ENCODE measurements at places on chromosomes 7 and 10.
A peak's percentile ranks its signal among the peaks of the same experiment; 100 is the strongest.

- DNase-seq, result no peak
Observed at GRCh38 chr10:548238-548901, 141.1 kb downstream of the DIP2C start.

DNA sequence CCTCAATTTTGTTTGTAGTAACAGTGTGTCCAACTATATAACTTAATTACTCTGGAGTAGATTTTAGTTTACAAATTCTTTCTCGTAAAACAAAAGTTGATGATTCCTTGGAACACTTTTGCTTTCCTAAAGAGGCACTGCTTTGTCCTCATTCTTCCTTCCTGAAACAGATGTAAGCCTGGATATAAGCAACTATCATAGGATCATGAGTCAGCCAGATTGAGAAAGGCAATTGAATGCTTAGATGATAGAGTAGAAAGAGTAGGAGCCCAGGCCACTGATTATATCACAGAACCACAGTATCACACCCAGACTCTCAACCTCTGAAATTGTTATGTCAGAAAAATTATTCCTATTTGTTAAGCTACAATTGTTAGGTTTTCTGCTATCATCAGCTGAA, 69.9 kb downstream of the TMEM106B start:
- no peak for DNase-seq

- no peak for DNase-seq
Observed at GRCh38 chr7:109109558-109109957, 539.9 kb downstream of the DNAJB9 start.

- DNase-seq, result no peak
Observed at GRCh38 chr10:2681891-2682290, 385.5 kb upstream of the PFKP start.

DNA sequence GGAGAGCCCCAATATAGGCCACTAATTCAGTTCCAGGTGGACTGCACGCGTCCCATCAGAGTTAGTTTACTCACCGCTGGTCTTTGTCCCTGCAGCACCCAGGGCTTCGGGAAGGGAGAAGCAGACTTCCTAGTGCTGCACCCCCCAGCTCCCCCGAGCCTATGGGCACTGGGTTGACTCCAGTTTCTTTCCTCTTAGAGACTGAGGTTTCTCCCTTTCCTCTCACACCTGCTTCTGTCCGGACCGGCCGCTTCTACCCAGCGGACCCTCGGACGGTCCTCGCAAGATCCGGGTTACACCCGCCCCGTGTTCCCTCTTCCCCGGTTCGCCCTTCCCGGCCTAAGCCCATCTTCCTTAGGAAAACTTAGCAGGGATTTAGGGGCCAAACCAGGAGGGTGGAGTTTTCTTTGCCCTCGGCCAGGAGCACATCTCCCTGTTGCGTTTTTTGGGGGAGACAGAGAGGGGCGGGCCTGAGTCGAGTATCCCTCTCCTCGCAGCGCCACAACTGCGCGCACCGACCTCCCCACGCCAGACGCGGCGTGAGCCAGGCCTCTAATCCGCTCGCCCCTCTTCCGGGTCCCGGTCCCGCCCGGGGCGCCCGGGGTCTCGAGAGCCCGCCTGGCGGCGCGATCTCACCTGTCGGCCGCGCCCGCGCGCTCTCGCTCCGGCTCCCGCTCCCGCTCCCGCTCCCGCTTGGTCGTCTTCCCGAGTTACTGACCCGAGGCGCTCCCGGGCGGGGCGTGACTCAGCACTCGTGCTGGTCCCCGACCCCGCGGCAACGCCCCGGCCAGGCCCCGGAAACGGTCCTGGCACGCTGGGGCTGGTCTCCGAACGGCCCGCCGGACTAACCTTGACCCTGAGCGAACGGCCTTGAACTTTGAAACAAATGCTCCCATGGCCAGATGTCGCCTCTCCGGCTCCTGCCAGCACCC, at the start of gene AIFM2:
AIFM2 (minus strand) TSS at position 728 of the 932 bp plus-strand sequence. CDS start 8,741 bp downstream, outside the sequence.
- DNase-seq, result peak; percentile 6

DNA sequence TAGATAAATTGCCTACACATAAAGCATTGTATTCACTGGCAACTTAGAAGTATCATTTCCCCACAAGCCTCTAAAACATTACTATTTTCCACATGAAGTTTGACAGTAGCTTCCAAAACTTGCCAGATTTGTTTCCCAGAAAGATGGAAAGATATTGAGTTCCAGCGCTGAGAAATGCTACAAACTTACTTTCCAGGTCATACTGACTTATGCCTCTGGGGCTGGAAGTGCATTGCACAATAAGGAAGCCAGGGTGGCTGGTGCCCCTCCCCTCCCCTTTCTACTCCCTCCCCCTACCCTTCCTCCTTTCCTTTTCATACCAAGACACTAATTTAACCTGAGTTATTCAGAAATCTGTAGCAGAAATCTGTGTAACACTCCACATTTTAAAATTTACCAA, 212.6 kb downstream of the WDR37 start:
- no peak for DNase-seq

- no peak for DNase-seq
Observed at GRCh38 chr7:16698200-16698905, 52.4 kb downstream of the BZW2 start.

GRCh38 chr7:98701372-98701771, 84.3 kb downstream of the NPTX2 start:
- DNase-seq, result no peak

DNA sequence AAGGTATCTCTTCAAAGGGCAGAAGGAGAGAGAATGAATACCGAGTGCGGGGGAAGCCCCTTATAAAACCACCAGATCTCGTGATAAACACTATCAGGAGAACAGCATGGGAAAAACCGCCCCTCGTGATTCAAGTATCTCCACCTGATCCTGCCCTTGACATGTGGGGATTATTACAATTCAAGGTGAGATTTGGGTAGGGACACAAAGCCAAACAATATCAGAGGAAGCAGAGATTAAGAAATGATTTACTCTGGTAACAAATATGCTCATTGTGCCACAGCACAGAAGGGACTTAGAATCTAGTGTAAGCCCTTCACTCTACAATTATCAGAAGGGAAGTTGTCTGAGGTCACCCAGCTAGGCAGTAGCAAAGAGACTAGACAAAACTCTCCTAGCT, 40.1 kb upstream of the ZNRF2 start:
- DNase-seq, result no peak

DNA sequence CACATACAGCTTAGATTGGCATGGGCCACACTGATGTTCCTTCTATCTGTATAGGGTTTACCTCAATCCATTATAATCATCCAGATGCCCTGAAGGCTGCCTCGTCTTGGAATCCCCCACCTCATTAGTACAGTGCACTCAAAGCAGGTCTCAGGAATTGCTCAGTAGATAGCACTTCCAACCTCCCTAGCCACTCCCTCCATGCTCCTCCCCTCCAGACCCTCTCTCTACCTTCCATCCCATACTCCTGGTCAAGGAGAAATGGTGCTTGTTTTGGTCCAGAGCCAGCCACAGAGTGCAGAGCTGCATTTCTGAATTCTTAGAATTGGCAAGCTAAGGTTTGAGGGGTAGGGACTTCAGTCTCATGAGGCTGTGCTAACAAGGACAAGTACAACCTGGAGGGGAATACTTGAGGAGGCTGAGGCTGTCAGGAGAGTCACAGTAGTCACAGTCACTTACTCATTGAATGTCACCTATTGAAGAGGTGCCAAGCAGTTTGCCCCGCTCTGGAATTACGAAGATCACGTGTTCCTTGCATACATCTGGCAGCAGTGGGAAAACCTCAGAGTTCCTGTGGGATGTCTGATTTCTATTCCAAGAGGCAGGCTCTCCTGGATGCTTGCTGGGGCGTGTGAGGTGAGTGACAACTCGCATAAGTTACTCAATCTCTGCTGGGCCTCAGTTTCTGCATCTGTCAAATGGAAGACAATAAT, 60.7 kb upstream of the ZNF746 start:
- DNase-seq, result no peak

GRCh38 chr10:97898429-97898828, 48.8 kb downstream of the GOLGA7B start:
- no peak for DNase-seq

GRCh38 chr7:2088801-2089200, 143.9 kb downstream of the MAD1L1 start:
- no peak for DNase-seq

DNA sequence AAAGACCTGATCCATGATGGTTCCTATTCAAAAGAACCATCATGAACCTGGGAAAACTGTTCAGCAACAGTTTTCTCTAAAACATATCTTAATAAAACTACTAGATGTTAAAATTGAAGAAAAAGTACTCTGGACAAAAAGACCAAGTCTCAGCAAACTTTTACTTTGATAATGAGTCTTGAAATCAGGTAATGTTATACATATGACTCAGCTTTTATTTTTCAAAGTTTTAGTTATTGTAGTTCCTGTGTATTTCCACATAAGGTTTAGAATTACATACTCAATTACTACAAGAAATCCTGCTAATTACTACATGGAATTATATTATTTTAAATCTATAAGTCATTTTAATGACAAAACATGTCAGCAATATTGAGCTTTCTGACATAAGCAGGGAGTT, 42.2 kb downstream of the ZNF33B start:
- DNase-seq, result no peak

DNA sequence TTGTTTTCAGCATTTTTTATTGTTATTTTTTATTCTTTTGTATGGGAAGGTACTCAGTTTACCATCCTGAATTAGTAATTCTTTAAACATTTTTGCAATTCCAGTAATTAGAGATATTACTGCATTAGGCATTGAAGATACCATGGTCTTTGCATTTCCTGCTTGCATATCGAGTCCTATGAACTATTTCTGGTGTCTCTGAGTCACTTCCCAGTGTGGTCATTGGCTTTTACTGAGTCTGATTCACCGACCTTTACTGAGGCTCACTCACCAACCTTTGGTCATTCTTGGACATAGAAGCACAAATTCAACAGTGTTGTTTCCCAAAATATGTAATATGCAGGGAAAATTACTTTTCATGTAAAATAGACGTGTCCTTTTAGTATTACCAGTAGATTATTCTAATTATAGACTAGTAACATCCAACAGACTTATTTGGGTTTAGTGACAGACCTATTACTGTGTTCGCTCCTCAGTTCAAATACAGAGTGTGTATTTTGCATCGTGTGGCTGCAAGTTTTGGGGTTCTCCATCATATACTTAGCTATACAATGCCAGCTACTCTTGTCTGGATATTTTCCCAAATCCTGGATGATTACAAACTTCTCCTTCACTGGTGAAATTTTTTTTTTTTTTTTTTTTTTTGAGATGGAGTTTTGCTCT, 180.7 kb upstream of the PRSS1 start:
- DNase-seq, result no peak

GRCh38 chr7:359226-359765, 69.3 kb downstream of the FOXL3 start:
- DNase-seq, result no peak

GRCh38 chr7:126657599-126658358, 595.0 kb downstream of the GRM8 start:
- DNase-seq, result no peak

DNA sequence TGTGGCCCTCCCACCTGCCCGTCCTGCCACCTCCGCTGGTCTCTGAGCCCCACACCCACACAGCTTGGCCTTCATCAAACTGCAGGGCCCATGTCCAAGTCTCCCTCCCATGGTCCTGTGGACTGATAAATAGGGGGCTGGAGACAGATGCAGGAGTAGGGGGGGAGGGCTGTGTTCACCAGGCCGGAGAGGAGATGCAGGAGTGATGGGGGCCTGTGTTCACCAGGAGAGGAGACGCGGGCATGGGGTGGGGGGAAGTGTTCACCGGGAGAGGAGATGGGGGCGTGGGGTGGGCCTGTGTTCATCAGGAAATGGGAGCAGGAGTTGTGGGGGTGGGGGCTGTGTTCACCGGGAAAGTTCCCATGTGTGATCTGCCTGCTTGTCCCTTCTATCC, 37.0 kb downstream of the JAKMIP3 start:
- DNase-seq, result no peak

- DNase-seq, result no peak
Observed at GRCh38 chr10:23469596-23470237, 30.8 kb downstream of the OTUD1 start.

GRCh38 chr7:157614457-157615020, 277.7 kb downstream of the DNAJB6 start:
- no peak for DNase-seq

DNA sequence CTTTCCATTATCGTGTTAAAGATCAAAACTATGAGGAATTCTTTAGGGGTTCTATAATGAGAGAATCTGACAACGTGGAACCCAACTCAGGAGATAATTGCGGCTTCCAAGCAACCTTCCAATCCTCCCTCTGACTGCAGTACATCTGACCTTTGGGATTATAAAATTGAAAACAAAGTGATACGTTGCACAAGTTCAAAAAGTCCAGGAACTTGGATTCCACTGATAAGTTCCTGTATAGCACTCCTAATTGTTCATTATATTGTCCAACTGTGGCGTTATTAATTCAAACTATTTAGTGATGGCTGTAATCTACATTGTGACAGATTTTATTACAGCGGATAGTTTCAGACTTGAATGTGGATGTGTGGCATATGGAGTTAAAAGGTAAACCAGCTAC, 15.4 kb downstream of the MALRD1 start:
- no peak for DNase-seq

DNA sequence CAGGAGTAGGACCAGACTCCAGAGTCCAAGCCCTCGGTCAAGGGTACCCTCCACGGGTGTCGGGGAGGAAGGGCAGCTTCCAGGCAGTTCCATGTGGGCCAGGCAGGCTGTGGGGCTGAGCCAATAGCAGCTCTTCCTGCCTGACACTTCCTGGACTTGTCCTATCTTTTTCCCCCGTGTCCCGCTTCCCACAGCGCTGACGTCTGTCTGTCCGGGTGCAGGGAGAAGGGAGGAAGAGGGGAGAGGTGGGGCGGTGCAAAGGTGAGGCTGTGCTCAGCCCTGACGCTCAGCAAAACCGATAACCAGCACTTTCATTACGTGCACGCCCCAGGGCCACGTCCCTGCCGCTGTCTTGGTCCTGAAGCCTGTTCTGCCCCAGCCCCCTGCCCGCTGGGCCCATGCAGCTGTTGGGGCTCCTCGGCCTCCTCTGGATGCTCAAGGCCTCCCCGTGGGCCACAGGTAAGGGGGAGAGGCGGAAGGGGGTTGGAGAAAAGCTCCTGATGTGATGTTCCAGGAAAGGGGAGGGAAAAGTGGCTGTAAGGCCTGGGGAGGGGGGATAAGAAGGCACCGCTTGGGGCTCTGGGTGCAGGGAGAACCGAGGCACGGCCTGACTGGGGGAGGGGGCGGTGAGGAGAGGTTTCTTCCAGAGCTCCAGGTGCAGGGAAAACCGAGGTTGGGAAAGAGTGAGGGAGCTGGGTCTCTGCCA, at the start of gene MUC3A:
MUC3A (plus strand) TSS at position 308 of the 706 bp plus-strand sequence; CDS start at position 399, 91 bp downstream.
- no peak for DNase-seq

DNA sequence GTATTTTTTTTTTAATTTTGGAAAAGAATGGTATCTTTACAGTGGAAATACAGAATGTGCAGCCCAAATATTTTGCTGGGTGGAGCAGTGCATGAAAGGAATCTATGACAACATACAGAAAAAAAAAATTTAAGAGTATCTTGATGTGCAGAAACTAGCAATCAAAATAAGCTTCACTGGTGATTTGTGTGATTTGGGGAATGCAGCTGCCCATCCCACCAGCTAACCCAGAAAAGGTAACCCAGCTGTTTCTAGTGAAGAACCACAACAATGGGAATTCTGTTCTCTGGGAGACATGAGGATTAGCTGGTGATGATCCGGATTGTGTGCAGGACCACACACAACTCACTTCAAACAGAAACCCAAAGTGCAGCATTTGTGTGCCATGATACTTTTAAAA, 375.5 kb downstream of the SEMA3D start:
- DNase-seq, result no peak

Data from stimulated activated CD8-positive, alpha-beta memory T cell treated with anti-CD3 and anti-CD28 coated beads, Interleukin-4, amount 100 ng/mL, for 1 hour (primary cell).